Fibroblast of mammary gland (primary cell): ENCODE measurements at places on chromosomes 3 and 15.

DNA sequence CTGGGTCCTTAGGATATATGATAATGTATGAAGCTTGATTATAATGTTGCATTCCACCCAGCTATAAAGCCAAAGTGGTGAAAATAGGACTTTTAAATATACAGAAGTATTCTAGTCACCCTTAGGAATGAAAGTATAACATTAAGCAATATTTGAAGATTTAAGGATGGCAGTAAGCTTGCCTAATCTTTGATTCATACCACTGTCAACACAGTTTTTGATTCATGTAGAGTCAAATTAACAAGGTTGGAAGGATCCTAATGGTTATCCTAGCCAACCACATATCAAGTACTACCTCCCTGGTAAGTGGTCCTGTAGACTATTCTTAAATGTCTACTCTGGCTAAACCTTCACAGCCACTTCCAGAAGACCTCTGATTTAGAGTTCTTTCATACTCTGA is 18.6 kb downstream of the ARIH1 start:
- DNase-seq = peak; percentile 45

- DNase-seq = peak; percentile 72
These were observed 29.4 kb upstream of the ATP8B4 start for GRCh38 chr15:50148362-50148963.

DNA sequence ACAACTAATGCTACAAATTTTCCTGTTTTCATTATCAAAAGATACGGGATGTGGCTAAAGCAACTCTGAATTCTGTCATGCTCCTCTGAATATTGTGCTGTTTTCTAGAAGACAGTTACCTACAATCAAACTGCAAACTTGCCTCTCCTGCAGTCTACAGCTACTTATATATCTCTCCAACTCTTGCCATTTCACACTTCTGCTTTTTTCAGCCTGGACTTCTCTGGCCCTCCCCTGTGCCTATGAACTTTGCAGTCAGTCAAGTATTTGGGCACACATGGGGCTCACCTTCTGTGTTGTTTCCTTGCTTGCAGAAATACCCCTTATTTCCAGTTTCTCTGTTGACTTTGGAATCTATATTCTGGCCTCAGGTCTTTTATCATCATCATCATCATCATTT is 575.6 kb downstream of the GRM7 start:
- no peak for DNase-seq

DNA sequence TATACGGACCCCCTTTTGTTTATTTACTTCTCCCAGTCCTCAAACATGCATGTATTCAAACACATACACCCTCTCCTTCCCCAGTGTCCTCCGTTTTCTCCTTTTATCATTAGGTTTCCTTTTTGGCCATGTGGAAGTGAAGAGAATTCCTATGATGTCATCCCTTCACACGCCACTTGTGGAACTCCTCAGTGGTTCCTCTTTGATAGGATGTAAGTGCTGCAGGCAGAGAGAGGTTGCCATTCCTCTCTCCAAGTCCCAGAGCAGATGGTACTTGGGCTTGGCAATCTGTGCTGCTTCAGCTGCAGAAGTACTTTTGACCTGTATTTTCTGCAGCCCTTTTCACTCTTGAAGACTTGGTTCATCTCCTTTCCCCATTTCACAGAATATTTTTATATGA is 32.9 kb upstream of the CRTC3 start:
- DNase-seq = no peak

- DNase-seq = no peak
These were observed 1.0 kb downstream of the NMB start for GRCh38 chr15:84656972-84657371.

DNA sequence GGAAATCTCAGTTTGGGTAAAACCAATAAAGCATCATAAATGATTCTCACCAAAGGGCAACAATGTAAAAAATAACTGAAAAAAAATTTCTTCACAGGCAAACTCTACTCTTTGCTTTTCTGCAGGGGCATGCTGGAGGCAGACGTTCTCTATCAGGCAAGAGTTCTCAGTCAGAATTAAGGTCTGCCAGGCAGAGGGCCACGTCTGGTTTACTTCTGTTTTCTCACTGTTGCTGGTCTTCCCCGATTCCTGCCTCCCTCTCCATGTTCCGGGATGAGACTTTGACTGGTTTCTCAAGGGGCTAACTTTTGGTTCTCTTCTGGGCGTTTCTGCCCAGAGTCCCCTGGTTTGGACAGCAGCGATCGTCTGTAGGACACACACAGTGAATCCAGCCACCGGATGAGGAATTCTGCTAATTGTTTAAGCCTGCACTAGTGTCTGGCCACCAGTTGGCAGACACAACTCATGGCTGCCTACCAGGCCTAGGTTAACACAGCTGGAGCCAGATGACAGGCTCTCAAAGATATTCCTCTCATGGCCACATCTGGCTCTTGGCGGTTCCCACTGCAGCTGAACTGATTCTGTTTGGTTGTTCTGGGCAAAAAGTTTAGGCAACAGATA is 273.1 kb downstream of the FOXP1 start:
- peak; percentile 77 for DNase-seq

- DNase-seq = peak; percentile 90
These were observed 495 bp upstream of the COL7A1 start for GRCh38 chr3:48595526-48596121.

GRCh38 chr3:124761250-124761796 is 31.1 kb downstream of the UMPS start:
- peak; percentile 90 for DNase-seq

DNA sequence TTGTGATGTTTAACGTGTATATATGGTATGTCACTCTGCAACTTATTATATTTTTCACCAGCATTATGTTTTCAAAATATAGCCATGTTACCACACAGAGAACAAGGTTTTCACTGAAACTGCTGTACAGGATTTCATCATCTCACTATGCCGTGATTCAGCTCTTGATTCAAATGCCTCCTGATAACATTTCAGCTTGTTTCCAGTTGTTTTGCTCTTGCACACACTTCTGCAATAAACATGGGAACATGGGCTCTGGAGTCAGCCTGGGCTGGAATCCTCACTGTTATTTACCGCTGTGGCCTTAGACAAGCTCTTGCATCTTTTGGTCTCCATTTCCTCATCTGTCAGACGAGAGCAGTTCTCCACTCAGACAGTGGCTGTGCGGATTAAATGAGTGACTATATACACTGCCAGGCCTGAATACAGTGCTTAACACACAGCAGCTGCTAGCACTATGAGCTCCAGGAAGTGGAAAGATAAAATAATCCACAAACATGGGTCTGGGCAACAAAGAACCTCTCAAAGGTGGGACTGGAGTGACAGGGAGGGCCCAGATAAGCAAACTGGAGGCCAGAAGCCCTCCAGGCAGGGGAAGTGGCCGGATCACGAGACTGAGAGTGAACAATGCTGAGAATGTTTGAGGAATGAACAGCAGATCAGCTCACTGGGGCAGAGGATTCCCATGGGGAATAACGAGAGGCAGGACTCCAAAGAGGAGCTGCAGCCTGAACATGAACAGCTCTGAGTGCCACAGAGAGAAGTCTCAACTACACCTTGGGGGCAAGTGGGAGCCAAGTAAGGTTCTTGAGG is 17.7 kb downstream of the NTRK3 start:
- DNase-seq = peak; percentile 15

GRCh38 chr15:65399001-65399706 is 21.4 kb upstream of the IGDCC3 start:
- no peak for DNase-seq

GRCh38 chr3:18425641-18426257 is 610 bp upstream of the SATB1 start:
- DNase-seq = no peak

GRCh38 chr3:98982351-98982750 is 80.9 kb upstream of the DCBLD2 start:
- no peak for DNase-seq

GRCh38 chr3:179037351-179037750 is 34.3 kb downstream of the ZMAT3 start:
- peak; percentile 78 for DNase-seq

GRCh38 chr3:160393346-160394008 is 5.5 kb downstream of the IFT80 start:
- DNase-seq = no peak

DNA sequence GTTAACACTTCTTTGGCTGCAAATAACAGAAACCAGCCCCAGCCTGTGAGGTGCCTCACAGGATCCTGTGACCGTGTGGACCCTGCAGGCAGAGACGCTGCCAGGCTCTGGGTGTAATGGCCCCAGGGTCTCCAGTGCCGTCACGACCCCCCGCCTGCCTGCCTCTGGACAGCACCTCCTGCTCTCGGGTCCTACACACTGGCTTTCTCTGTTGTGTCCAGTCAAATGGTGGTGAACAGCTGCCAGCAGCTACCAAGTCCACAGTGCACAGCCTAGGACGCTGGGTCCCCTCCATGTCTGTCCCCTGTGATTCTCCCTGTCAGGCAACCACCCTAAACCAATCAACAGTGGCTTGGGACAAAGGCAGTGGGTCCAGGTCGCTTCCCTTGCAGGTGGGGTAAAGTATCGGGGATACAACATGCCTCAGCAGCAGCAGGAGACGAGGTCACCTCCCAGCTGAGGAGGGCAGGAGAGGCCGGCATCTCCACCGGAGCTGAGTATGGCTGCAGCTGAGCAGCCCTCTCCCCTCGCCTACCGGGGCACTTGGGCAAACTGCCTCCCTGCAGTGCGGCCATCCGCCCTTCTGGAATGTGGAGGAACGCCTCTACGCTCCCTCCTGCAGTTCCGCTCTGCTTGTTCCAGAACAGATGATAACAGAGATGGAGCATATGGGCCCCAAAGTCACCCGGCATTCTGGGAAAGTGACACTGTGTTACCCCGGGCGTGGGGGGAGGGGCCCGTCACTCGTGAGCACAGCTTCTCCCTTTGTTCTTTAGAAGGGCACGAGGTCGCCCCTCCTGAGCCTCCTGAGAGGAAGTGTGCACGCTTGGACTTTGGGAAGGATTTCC is 21.1 kb upstream of the SKOR1 start:
- DNase-seq = no peak

DNA sequence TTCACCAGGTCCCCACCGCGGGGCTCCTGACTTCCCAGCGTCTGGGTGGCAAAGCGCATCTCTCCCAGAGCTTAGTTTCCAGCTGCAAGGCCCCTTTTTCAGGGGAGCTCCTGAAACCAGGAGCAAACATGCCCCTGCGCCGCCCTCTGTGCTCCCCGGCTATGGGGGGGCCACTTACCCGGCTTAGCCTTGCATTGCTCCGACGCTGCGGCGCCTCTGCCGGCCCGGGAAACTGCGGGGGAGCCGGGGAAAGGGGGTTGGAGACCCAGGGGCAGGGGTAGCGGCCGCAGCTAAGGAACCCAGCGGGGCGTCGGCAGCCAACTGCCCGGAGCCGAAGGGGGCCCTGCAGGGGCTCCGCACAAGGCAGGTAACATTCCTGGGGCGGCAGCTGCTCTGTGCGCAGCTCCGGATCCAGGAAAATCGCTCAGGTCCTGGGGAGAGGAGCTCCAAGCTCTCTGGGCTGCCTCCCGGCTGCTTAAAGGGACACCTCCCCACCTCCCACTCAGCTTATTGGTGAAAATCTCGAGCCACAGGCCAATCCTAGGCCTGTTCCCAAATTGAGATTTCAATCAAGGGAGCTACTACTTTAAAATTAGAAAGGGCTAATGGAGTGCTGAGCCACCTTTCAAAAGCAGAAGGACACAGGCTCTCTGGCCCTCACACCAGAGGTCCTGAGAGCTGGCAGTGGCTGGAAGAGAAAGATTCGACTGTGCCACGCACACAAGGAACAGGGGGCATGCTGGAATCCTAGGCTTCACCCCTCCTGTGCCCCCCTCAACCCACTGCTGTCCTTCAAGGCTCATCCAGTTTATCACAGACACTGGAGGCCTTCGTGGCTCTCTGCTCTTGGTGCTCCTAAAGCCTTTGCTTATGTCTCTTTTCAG is 42.7 kb upstream of the PRICKLE2 start:
- DNase-seq = peak; percentile 78

DNA sequence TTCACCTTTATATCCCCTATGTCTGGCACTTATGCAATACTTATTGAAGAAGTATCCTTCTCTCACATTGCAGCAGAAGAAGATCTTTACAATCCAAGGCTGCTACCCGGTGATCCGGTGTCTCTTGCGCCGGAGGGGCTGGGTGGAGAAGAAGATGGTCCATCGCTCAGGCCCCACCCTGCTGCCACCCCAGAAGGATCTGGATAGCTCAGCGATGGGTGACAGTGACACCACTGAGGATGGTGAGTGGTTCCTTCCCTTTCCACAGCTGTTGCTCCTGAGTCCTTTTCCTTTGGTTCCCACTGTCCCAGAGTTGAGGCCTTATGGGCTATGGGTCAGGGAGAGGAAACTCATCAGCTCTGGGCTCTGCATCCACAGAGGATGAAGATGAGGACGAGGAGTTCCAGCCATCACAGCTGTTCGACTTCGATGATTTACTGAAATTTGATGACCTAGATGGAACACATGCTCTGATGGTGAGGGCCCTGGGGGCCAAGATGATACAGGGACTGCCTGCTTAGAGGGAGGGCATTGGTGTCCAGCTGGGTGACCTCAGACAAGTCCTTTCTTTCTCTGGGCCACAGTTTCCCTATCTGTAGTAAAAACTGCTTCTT is 2.9 kb downstream of the TTLL3 start:
- DNase-seq = no peak

DNA sequence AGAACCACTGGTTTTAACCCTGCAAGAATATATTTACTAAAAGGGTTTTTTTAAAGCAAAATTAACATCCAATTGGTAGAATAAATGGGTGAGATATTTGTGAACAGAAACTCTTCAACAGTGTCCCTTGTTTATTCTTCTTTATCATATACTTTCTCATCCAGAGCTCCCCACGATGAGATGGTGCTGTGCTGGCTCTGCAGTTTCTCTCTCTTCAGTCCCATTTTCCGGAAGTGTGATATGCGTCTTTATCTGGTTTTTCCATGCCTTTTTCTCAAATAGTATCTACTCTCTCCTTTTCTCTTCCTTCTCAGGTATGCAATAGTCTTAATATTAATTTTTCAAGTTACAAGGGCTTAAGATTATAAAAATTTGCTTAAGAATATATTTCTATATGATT is 1.5 kb downstream of the EAF2 start:
- no peak for DNase-seq

DNA sequence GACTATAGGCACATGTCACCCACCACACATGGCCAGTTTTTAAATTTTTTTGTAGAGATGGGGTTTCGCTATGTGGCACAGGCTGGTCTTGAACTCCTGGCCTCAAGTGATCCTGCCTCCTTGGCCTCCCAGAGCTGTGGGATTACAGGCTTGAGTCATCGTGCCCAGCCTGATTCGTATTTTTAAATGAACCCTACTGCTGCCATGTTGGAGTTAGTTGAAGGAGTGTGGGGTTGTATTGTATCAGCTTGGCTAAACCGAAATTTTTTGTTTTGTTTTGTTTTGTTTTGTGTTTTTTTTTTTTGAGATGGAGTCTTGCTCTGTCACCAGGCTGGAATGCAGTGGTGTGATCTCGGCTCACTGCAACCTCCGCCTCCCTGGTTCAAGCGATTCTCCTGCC is 11.8 kb upstream of the ZNF770 start:
- DNase-seq = peak; percentile 60
